Neural progenitor cell (in vitro differentiated cells): ENCODE measurements at places on chromosomes 13 and 19.

DNA sequence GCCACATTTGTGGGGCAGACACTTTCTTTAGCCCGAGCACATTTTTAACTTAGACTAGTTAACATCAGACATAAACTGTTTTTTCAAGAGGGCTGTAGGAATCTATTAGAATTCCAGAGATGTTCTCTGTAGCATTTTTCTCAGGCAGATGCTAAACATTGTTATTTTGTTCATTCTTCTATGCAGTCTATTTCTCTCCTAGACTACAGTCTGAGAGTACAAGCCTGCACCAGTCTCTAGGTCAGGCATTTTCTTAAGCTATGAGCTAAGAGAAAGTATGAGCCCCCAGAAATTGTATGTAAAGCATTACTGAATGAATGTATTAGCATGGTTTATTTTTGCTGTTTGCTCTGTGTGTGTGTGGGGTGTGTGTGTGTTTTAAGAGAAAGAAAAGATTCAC, 923 bp upstream of the C13orf42 start:
- no peak for DNase-seq

GRCh38 chr19:43638995-43639518, 593 bp downstream of the CADM4 start:
- no peak for DNase-seq

GRCh38 chr13:55087085-55087484, 2053.6 kb upstream of the PRR20A start:
- DNase-seq: no peak

DNA sequence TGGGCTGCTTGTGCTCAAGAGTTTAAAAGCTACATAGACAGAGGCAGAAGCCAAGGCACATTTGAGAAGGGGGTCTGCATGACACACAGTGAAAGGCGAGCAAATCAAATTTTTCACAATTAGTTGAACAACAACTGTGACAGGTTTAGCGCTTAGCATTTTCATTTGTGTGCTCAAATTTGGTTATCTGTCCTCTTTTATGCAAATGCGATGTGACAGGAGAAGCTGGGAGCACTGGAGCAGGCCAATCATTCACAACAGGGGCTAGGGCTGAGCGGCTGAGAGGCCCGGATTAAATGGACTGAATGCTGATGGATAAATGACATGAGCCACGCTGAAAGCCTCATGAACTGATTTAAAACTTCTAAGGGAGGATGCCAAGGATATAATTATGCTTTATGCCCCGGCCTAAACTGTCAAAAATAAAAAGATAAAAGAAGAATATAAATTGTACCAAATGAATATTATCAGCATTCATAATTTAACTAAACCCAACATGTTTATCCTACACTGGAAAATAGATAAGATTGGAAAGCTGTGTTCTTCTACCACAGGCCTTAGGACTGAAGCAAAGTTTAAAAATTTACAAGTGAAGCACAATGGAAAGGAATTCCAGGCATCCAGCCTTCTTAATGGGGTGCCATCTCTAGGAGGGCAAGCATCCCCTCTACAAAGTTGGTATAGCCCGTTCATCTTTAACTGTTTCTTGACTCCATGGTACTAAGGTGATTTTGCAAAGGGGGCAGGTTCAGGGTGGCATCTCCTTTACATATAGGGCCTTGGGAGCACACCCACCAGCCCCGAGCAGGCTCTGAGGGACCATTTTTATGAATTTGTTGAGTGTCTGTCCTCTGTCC, 117.9 kb downstream of the RBM26 start:
- peak; percentile 82 for DNase-seq

- no peak for DNase-seq
These were observed 205.3 kb downstream of the RAP2A start for GRCh38 chr13:97639236-97639635.

- no peak for DNase-seq
These were observed 70.0 kb downstream of the SPATA13 start for GRCh38 chr13:24230428-24231072.

DNA sequence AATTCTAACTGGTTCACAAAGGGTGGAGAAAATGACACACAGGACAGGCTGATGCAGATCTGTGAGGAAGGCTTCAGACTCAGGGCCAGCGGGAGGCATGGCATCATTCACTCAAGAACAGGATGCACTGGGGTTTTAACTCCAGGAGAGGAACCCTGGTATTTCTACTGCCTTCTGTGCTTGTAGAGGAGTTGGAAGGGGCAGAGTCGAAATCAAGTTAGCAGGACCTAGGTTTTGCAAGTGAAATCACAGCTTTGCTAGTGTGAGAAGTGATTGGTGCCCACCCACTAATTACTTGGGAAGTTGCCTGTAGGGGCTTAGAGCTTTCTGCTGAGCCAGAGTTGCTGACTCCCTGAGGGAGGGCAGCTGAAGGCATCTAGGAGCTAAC, 92.7 kb downstream of the AKAP11 start:
- peak; percentile 38 for DNase-seq

DNA sequence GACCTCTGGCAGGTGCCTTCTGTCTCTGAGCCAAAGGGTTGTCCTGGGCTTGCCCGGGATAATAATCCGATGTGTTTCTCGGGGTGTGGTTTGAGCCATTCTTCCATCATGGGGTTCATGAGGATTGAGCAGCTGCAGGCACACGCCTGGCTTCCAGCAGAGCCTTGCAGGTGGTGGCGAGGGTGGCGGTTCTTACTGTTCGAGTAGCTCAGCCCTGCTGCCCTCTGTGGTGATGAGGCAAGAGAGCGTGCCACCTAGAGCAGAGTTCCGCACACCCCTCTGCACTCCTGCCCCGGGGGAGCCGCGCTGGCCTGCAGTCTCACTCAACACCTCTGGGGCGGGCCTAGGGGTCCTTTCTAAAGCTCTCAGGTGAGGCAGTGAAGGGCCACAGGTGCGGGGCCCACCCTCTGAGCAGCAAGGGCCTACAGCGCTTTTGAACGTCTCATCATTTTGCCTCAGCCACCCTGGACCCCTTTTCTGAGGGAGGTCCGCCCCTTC, 3.8 kb downstream of the SCN1B start:
- no peak for DNase-seq

DNA sequence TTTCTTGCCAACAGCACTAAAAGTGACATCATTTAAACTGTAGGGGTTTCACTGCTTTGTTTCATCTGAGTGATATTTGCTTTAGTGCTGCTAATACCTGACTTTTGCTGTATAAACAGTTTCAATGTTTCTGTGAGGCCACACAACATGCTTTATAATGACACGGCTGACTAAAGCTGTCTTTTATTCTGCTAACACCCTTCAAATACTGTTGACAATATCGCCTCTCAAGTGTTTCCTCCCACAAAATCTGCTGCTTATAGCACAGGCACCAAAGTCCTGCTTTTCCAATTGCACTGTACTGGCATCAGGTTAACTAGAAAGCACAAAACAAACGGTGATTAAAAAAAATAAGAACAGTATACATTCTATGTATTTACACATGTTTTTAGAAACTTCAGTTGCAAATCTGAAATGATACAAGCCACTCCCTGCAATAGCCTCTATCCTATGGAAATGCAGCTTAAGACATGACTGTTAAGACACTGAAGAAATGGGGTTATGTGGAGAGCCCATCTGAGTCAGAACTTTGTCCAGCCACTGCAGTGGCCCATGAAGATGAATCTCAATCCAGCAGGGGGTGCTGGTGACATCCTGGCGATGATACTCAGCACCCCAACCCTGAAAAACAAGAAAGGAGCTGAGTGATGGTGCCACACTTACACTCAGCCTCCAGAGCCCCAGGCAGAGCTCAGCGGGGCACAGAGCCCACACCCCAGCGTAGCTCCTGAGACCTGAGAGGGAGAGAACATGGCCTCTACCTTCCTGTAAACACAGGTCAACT, 29.4 kb downstream of the RFXAP start:
- peak; percentile 32 for DNase-seq

DNA sequence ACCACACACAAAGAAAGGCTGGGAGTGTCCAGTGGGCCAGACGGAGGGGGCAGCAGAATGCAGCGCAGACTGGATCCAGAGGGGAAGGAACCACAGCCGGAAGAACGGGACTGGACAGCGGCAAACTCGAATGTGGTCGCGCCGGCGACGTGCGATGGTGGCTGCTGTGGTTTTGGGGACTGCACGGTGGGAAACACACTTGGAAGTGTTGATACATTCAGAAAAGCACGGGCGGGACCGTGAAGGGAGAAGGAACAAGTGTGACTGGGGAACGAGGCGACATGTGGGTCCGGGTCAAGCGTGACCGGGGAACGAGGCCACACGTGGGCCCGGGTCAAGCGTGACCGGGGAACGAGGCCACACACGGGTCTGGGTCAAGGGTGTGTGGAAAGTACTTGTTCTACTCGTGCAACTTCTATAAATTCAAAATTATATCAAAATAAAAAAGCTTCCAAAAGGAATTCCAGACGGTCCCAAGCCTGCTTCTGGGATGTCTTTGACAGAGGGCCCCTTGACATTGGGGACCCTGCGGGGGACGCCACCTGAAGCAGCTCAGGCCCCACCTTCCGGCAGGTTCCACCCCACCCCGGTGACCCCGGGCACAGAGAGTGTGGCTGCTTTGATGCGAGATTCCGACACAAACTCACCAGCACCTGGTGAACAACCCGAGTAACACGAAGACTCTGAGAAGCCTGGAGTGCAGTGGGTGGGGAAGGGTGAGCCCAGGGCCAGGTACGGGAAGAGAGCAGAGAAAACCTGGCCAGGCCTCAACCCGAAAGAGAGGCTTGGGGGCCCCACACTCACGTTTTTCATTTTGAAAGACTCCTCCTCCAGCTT, 25.1 kb upstream of the C13orf46 start:
- no peak for DNase-seq

GRCh38 chr19:51565583-51565982, 5.5 kb upstream of the ZNF175 start:
- no peak for DNase-seq

DNA sequence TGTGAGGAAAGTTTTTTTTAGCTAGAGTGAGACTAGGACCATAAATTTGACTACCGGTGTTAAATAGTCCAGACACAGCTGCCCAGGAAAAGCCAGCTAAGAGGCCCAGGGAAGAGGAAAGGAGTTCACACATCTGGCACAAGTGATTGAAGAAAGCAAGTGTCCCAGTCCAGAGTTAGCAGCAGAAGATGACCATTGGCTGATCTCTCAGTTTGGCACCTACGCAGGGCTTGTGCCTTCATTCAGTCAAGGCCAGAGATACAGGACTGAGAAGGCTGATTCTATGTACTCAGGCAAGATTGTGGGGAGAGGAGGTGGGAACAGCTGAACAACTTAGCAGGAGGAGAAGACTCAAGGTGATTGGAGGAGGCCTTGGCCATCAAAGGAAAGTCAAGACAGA, 575.0 kb upstream of the KLF12 start:
- DNase-seq: no peak

- no peak for DNase-seq
These were observed 35.8 kb downstream of the ZNF420 start for GRCh38 chr19:37114001-37114400.

DNA sequence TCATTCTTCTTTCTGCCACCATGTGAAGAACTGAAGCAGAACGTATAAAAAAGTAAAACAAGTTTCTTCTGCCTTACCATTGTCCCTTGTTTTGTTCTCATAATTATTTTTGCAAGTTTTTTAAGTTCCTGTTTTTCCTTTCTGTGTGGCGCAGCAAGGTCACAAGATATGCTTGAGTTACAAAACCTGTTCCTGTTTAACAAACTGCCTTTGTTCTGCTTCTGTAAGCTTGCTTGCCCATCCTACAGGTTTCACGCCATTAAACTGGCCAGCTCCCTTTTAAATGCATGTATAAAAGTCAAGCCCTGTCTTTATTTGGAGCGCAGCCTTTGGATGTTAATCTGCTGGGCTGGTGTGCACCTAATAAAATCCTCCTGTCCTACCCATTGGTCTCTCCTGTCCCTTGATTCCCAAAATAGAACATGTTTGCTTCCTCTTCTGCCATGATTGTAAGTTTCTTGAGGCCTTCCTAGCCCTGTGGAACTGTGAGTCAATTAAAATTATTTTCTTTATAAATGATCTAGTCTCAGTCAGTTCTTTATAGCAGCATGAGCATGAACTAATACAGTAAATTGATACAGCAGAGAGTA, 1115.4 kb downstream of the SLITRK1 start:
- no peak for DNase-seq

DNA sequence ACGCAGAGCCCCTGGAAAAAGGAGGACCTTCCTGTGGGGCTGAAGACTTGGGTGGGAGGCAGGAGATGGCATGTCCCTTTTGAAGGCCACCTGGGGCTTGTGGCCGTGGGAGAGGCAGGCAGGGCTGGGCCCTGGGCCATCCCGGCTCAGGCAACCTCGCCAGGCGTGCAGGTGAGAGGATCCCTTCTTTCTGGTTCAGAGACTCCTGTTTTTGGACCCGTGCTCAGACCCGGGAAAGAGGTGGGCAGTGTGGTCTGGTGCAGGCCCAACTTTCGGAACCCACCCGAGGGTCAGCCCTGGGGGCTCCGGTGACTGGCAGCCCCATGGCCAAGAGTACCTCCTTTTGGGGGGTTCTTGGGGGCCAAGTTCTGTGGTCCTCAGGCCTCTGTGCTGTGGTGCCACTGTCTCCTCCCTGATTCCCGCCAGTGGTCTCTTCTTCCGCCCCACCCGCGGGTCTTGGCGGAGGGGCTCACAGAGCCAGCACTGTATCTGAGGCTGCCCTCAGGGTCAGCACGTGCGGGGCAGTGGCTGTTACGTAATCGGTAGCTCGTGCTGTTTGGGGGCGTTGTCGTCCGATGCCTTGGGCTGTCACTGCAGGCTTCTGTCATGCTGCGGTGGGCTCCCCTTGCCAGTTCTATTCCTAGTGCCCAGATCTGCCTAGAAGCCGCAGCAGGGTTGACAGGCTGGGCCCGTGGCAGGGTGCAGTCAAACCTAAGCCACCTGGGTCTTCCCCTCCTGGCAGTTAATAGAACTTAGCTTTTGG, 42.7 kb downstream of the KDM4B start:
- no peak for DNase-seq

DNA sequence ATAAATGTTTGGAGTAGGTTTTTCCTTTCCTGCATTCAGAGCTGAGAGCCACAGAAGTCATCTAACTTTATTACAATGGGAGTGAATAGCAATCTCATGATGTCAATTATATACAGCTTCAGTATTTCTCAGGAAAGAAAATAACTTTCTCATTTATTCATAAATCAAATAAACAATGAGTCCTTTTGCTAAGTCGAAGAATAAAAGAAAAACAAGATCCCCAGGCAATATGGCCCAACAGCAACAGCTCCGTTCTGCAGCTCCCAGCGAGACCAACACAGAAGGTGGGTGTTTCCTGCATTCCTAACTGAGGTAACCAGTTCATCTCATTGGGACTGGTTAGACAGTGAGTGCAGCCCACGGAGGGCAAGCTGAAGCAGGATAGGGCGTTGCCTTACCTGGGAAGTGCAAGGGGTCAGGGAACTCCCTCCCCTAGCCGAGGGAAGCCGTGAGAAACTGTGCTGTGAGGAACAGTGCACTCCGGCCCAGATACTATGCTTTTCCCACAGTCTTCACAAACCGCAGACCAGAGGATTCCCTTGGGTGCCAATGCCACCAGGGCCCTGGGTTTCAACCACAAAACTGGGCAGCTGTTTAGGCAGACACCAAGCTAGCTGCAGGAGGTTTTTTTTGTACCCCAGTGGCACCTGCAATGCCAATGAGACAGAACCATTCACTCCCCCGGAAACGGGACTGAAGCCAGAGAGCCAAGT, 128.2 kb downstream of the SLITRK1 start:
- DNase-seq: no peak

DNA sequence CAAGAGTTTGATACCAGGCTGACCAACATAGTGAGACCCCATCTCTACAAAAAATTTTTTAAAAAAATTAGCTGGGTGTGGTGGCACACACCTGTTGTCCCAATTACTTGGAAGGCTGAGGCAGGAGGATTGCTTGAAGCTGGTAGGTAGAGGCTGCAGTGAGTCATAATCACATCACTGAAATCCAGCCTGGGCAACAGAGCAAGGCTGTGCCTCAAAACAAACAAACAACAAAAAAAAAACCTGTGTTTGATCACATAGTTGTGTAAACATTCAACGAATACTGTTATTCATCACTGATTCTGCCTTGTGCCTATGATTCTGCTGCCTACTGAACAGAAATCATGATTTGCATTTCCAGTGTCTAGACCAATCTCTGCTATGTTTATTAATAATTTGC, 134.0 kb downstream of the TBC1D4 start:
- no peak for DNase-seq
